ENCODE measurements at places on chromosomes 1 and 21.

- DNase-seq: no peak
Observed at GRCh38 chr1:245771511-245772281, 616.9 kb downstream of the KIF26B start.

DNA sequence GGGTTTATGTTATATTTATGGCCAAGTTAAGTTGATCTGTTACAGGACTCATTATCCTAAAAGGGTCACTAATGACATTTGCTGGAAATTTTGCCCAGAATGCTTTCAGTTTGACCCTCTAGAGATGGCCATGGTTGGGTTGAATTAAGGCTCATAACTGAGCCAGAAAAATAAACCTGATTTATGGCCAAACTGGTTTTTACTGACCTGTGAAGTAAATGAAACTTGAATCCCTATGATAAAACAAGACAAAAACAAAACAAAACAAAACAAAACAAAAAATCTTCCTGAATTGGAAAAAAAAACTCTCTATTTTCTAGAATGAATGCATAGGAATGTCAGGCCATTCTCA is 72.5 kb upstream of the CLDN14 start:
- DNase-seq: no peak

GRCh38 chr1:110118636-110119396 is 6.6 kb downstream of the UBL4B start:
- no peak for DNase-seq

DNA sequence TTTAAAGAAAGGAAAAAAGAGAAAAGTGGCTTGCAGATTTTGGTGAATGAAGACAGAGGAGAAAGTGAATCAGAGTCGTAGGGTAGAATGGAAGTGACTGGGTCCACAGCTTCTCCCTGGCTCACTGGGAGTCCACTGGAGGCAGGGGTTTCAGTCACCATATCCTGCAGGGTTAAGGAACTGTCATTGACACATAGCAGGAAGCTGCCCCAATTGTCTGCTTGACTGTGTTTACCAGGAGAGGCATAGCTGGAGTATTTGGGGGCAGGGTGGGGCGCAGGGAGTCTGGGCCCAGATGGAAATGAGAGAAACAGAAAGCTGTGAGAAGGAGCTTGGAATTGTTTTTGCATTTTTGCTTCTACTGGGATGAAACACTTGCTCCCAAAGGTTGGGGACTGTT is 228.8 kb upstream of the CSF3R start:
- DNase-seq: no peak

GRCh38 chr1:48007047-48007446 is 9.9 kb upstream of the TRABD2B start:
- DNase-seq: no peak

DNA sequence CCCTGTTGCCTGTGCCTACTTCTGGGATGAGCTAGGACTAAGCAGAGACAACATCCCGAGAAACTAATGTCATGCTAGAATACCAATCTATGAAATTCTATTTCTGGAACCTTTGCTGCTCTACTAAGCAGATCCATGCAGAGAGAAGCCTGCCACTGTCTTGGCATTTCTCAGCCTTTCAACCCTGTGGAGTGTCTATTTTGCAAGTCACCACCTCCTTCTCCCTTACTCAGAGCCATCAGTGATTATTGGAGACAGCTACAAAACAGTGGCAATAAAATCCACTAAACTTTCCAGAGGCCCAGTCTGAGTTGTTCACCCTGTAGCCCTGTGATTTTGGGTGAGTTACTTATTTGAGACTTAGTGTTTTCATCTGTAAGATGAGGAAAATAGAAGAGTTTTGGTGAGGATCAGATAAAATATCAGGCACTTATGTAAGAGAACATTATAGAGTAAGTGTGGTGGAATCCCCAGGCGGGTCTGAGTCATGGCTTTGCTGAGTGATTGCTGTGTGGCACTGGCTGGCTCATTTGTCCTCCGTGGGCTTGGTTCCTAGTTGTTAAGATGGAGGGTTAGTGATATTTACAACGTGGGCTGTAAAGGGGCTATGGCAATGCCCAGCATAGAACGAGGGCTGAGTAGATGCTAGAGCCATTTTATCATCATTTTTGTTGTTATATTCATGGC is 61.1 kb downstream of the FMN2 start:
- DNase-seq: no peak

DNA sequence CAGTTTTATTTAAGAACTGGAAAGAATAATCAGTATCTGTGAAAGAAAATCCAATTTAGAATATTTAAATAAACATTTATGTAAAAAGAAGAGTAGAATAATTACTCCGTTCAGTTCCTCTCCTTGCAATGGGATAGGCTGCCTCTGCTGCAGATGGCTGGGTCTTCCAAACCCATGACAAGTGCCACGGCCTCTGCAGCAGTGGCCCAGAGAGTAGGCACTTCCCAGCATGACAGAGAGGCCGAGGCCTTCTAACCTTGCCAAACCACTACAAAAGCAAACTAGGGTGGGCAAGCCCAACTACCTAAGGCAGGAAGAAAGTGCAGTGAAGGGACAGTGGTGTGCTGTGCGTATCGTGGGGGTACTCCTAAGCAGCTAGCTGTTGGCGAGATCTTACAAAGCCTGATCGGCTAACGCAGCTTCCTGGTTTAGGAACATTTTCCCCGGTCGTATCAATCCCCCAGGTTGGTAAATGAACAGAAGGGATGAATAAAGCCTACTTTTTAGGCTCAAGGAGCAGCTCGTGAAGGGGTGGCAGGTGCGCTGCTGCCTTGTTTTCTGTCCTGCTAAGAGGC is 14.5 kb downstream of the ICMT start:
- no peak for DNase-seq

DNA sequence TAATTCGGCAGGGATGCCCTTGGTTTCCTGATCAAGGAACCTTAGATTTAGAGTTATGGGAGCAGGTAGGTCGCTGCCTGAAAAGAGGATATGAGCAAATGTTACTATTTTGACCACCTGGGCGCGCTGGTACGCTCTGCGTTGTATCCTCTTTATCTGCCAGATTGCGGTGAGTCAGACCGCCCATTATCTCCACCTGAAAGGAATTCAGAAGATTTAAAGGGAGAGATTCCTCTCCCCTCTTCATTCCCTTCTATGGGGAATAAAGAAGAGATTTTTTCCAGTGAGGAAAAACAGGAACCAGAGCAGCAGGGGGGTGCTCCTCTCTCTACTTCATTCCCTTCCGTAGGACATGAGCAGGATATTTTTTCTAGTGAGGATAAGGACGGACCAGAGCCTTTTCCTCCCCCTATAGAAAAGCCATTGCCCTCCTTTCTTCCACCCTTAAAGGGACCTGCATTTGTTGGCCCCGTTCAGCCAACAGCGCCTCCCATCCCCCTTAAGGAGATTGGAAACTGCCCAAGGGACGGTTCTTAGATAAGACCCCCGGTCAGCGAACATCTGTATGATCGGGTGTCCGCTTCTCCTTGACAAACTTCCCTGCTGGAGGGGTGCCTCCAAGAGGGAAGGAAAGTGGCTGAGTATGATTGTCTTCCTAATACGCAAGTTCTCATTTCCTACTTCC is 34.1 kb downstream of the CLCA1 start:
- no peak for DNase-seq

Measured in right forelimb (tissue), 1 donor.